ENCODE measurements at places on chromosomes 2 and 18.

- DNase-seq, result no peak
These were observed 21.7 kb downstream of the SLC39A6 start for GRCh38 chr18:36107477-36107876.

DNA sequence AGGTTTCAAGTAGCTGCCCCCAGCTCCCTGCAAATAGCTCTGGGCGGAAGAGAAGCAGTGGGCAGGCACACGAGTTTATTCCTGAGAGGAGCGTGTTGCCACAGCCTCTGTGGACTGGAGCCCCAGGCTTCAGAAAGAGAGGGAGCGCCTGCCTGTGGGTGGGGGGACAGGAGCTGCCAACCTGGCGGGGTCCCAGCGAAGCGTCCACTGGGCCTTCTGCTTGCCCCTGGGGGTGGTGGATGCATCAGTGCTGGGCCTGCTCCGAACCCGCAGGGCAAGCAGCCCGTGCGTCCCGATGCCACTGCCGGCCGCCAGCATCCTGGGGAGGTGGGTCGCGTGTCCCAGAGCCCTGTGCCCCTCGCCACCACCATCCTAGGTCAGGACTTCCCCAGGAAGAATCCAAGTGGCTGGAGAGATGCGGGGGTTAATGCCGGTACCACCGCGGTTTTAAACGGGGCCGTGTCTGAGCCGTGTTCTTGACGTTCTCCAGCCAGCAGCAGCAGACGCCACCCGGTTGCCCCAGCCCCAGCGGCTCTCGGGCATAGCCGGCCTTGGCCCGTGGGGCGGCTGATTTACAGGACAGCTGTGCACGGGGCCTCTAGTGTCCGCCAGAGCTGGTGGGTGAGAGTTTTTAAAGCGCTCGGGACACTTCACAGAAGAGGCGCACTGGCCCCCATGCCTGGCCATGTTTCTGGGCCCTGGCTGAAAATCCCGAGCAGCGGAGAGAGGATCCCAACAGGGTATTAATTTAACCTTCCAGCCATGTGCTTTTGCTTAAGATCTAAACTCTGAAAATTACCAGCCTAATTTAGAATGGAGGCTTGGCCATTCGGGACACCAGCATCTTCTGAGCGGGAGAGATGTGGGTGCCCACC lies 84.7 kb downstream of the NFATC1 start:
- DNase-seq, result no peak

DNA sequence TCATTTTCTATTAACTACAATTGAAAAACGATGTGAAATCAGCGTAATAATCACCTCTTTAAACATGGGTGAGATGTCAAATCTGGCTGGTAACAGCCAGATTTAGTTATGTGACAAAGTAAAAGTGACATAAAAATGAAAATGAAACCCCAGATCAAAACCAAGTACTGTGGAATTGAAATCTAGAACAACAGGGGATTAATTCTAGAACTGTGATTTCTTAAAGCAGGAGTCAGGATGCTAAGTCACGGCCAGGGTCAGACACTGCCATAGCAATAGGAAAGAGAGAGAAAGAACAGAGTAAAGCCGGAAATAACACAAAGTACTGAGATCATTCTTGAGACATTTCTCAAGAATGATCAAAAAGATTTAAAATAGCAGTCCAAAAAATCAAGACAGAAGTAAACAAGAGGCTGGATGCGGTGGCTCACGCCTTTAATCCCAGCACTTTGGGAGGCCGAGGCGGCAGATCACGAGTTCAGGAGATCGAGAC lies 1183.7 kb upstream of the NXPH2 start:
- no peak for DNase-seq

GRCh38 chr2:158779621-158780020 lies 15.5 kb upstream of the DAPL1 start:
- no peak for DNase-seq

- DNase-seq, result no peak
These were observed 135.5 kb downstream of the EIPR1 start for GRCh38 chr2:3241971-3242746.

DNA sequence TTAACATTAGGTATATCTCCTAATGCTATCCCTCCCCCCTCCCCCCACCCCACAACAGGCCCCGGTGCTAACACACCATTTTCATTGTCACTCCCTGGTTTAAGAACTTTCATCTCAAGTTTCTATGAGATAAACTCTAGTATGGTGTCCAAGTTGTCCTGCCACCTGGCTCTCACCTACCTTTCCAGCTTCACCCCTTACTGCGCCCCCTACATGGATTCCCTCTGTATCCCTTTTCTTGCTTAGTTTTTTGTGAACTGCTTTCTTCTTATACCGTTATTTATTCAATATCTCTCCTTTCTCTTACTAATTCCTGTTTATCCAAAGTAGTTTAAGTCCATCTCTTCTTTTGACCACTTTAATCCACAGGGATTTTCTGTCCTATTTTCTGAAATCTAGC lies 15.2 kb downstream of the EML4 start:
- no peak for DNase-seq

- no peak for DNase-seq
These were observed 375.2 kb upstream of the SMIM21 start for GRCh38 chr18:75802681-75803080.

DNA sequence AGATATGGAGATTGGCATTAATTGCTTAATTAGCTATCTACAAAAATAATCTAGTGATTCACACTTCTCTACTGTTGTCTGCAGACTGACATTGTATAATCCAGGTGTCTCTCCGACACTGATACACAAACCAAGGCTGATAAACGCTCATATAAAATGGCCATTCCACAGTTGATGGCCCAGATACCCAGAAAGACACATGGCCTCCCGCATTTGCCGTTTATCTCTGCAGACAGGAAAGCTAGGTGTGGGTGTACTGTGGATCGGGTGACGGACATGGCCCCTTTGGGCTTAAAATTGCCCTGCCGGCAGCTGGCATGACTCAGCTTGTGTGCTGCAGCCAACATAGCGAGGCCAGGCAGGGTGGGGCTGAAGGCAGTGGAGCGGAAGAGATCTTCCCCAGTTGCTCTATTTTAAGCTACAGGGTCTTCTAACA lies 18.5 kb downstream of the PMAIP1 start:
- DNase-seq, result no peak

Data from GM12864 (cell line).